Peyer's patch (tissue), 4 donors: ENCODE measurements at places on chromosomes 6 and 20.

DNA sequence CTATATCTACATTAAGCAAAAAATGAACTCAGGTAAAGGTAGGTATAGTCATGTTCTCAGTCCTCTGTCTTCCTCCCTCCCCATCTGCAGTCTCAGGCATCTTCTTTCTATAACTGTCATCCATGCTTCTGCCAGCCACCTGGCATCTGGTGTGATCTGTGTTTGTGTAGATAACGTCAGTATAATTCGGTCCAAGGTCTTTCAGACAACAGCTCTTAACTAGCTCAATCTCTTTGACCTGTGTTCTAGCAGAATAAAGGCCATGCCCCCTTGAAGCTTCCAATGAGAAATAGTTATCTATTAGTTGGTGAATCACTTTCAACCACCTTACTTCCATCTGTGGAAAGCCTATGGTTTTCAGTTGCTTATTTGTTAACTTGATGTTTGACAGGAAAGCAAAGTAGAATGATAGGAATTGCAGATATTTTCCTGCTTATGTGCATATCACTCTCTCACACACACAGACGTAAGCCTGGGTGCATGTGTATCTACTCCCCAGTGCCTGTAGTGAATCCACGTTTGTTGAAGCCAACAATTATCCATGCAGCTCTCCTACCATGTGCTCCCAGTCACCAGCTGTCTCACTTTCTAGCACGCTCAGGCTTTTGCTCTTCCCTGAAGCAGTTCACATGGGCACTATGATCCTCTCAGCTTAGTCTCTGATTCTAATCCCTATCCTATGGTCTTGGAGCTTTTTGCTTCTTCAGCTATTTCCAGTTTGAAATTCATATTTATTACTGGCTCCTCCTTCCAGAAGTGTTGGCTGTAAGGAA is 433.7 kb upstream of the MANEA start:
- no peak overlapping the region for H3K4me3 ChIP-seq
- DNase-seq = no peak
- no peaks in the 10 kb centered on the region for H3K36me3 ChIP-seq
- H3K27ac ChIP-seq = no peak overlapping the region
- no peaks in the 10 kb centered on the region for H3K27me3 ChIP-seq

DNA sequence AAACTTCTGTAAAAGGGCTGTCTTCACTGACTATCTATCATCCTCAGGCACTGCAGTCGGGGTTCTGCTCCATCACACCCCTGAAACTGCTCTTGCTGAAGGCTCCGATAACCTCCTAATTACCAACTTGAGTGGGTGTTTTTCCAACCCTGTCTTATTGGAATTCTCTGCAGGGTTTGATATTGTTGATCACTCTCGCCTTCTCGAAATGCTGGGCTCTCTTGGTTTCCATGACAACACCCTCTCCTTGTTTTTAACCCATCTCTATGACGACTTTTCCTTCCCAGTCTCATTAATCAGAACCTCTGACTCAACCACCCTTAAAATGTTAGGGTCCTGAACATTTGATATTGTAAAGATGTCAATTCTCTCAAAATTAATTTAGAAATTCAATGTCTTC is 39.4 kb upstream of the NNAT start:
- H3K36me3 ChIP-seq = no peaks in the 10 kb centered on the region
- H3K27ac ChIP-seq = no peak overlapping the region
- no peak overlapping the region for H3K4me3 ChIP-seq
- no peak for DNase-seq
- no peaks in the 10 kb centered on the region for H3K27me3 ChIP-seq
- H3K4me1 ChIP-seq = no peaks in the 10 kb centered on the region

DNA sequence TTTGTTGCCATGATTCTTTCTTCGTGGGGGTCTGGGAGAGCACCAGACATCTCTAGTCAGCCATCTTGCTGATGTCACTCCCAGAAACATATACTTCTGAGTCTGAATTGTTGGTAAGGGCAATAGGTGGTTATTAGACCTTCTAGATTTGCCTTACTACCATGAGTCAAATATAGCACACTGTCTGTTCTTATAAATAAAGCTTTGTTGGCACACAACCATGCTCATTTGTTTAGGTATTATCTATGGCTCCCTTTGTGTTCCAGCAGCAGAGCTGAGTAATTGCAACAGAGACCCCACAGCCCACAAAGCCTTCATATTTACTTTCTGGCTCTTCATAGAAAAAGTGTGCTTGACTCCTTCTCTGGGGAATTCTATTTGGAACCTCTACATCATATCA is 62.9 kb downstream of the CDH26 start:
- no peak overlapping the region for H3K4me3 ChIP-seq
- no peaks in the 10 kb centered on the region for H3K36me3 ChIP-seq
- no peak overlapping the region for H3K27ac ChIP-seq
- H3K27me3 ChIP-seq = no peaks in the 10 kb centered on the region

DNA sequence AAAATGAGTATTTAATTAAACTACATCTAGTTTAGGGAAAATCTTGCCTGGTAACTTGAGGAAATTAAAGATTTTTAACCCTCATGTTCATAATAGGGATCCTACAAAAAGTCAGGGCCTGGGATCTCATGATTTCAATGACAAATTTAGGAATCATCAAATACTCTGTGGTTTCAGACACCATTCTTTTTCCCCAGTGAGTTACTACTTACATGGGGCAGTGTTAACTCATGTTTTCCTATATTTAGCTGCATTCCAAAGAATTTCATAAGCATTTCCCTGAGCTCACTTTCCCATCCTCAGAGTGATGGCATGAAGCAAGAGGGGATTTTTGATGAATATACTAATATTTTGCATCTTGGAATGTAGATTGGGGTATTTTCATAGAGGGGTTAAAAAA is 321.7 kb downstream of the CENPW start:
- no peaks in the 10 kb centered on the region for H3K36me3 ChIP-seq
- no peak for DNase-seq
- H3K27ac ChIP-seq = no peak overlapping the region
- H3K4me1 ChIP-seq = no peaks in the 10 kb centered on the region
- H3K27me3 ChIP-seq = no peaks in the 10 kb centered on the region
- H3K4me3 ChIP-seq = no peak overlapping the region

DNA sequence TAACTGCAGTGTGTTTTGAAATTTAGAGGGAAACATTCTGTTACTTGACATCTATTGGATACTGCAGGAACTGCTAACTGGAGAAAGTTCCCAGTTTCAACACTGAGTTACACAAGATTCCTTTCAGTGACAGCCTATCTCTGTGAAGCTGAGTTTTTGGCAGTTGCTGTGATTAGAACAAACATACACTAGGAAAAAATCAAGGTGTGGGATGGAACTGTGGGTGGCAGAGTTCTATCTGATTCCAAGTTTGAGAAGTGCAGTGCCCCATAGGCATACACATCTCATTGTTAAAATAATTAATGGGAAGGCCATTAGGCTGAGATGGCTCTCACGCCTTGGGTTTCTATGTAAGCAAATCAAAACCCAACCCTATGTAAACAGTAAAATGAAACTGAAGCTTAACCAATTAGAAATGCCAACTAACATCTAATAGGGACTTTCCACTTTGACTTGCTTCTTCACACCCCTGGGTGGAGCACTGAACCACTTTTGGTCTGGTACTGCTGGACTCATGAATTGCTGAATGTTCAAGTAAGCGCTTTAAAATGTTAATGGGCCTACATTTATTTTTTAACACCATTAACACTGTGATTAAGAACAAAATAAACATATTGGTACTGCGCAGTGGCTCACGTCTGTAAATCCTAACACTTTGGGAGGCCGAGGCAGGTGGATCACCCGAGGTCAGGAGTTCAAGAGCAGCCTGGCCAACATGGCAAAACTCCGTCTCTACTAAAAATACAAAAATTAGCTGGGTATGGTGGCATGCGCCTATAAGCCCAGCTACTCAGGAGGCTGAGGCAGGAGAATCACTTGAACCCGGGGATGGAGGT is 55.2 kb upstream of the TBC1D7 start:
- H3K4me3 ChIP-seq = no peak overlapping the region
- H3K36me3 ChIP-seq = no peaks in the 10 kb centered on the region
- no peak for DNase-seq
